ENCODE measurements at places on chromosomes 3 and 15.

DNA sequence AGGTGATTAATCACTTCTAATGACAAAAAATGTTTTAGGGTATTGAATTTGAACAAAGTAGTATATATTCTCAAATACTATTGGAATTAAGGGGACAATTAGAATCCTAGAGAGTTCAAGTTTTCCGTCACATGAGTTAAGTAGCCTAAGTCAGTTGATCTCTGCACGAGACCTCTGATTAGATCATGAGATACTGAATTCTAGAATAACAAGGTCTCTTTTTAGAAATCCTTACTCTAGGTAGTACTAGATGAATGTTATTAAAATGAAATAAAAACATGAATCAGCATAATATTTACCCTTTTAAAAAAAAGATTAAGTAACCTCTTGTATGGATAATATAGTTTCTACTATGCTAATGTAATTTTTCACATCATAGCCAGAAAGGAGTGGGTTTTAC is 43.4 kb downstream of the MYO5A start:
- no peak for DNase-seq

DNA sequence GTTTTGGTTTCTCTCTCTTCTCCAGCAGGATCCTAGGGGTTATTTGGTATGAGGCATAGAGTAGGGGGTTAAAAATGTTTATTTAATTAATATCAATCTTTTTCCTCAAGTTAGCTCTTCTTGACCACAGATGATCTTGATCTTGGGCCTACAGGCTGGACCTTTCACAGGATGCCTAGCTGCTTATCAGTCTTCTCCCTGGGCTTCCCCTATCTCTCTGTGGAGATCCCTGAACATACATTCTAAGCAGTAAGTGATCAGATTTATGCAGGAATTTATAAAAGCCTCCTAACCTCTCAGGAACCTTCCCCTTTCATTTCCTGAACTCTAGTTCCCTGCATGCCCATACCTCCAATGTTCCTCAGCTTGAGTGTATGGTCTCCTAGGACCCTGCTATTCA is 428.3 kb downstream of the TBC1D5 start:
- DNase-seq, result no peak

- peak; percentile 75 for DNase-seq
Measured at GRCh38 chr15:74245342-74245931, 9.3 kb downstream of the CCDC33 start.

DNA sequence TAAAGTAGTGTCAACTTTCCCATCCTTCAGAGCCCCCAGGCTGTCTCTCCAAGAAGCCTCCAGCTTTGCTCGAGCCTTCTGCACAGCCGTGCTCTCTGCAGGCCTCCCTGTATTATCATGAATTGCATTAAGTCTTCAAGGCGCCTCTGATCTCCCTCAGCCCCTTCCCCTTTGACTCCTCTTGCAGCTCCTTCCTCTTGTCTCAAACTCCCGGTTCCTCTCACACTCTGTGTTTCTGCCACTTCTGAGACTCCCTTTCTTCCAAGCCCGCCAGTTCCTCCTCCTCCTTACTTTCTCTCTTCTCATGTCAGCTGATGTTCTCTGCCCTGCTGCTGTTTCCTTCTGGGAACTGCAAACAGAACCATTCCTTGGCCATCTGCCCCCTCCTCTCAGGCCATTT is 418.8 kb downstream of the EPHB1 start:
- no peak for DNase-seq

GRCh38 chr3:37987315-37987697 is 3.3 kb upstream of the VILL start:
- DNase-seq, result no peak

DNA sequence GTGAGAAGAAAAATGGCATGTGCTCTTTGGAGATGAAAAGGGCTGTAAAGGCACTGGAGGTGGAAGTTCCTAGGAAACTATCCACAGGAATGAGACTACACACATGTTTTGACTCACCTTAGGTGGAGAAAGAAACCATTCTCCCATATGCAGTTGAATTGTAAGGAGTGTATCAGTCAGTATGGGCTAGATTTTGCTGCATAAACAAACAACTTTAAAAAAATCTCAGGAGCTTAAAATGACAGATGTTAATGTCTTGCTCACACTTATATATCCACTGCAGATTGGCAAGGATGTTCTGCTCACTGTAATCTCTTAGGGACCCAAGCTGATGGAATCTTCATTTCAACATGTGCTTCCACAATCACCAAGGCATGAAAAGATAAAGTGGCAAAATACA is 25.6 kb downstream of the RPL22L1 start:
- DNase-seq, result no peak

Data from tongue (tissue), 3 donors.